ENCODE measurements at places on chromosomes 6 and 20. TPM values are rescaled to one million over a fixed set of nuclear protein-coding genes. Genes with fewer than 3 reads are reported as not detected.

Gene UTRN
- 43.9 TPM for polyA plus RNA-seq

Gene HUS1B
- polyA plus RNA-seq: 0.08 TPM

GRCh38 chr20:17358854-17359253 is 132.0 kb downstream of the PCSK2 start:
- no peak for DNase-seq

GRCh38 chr6:33641602-33642001 is 20.5 kb downstream of the ITPR3 start:
- DNase-seq: no peak

Gene ZNF512B
- 3.5 TPM for polyA plus RNA-seq

- no peak for DNase-seq
These were observed 449.7 kb upstream of the SULF2 start for GRCh38 chr20:48234951-48235350.

- DNase-seq: peak; percentile 20
These were observed 75.1 kb upstream of the ATXN1 start for GRCh38 chr6:16836144-16836981.

GRCh38 chr20:48667481-48667880 is 160.3 kb downstream of the PREX1 start:
- DNase-seq: no peak

- no peak for DNase-seq
These were observed 93.3 kb downstream of the PACRG start for GRCh38 chr6:162821102-162821501.

- DNase-seq: peak; percentile 52
These were observed 59.8 kb upstream of the SYNJ2 start for GRCh38 chr6:157921685-157922367.

DNA sequence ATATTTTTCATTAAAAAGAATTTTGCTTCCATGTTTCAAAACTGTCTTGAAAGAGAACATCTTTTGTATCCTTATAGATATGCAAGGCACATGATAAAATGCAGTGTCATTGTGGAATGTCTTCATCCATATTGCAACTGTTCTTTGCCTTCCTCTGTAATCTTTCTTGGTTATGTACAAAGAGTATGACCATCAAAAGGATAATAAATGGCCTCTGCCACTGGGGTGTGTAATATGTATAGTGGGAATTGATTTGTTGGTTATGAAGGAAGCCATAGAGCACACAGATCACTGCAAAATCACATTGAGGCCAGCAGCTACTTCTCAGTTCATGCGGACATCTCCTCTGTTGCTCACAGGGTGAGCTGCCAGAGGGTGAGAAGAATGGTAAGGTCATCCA is 703.5 kb downstream of the TFAP2A start:
- no peak for DNase-seq

DNA sequence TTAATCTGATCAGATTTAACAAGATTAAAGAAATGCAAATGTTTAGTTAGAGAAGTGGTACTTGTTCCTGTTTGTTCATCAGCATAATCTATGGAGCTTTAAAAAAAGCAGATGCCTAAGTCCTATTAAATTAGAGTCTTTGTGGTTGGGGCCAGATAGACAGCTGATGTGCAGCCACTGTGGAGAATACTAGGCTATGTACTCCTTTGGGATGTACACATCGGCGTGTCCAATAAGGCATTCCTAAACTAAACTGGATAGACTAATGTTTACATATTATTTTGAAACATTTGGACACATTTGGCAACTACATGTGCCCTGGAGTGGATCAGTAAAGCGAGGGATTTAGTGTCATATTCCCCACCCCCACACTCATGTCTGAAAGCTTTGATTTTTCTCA is 459.5 kb downstream of the LMBRD1 start:
- DNase-seq: no peak

Gene CTCFL
- not detected for polyA plus RNA-seq

GRCh38 chr6:170266061-170266825 is 24.6 kb downstream of the DLL1 start:
- no peak for DNase-seq

- DNase-seq: peak; percentile 41
These were observed 257.1 kb upstream of the TAB2 start for GRCh38 chr6:149060300-149060984.

- DNase-seq: no peak
These were observed 49.9 kb downstream of the STK4 start for GRCh38 chr20:45016089-45016671.

DNA sequence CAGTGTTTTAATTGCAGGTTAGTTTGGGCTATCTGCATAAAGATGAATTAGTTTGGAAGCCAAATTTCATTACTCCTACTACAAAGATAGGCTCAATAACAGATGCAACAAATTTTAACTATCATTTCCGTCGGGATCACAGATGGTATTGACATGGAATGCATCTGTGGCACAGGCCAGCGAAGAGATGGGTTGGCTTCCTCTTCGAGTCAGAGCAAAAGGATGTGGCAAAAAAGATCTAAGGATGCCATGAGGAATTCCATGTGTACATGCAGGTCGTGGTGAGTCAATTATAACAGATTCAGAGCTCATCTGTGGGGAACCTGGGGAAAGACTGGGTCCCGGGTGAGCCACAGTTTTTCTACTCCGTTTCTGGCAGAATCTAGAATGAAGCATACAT is 83.0 kb upstream of the CITED2 start:
- DNase-seq: no peak

DNA sequence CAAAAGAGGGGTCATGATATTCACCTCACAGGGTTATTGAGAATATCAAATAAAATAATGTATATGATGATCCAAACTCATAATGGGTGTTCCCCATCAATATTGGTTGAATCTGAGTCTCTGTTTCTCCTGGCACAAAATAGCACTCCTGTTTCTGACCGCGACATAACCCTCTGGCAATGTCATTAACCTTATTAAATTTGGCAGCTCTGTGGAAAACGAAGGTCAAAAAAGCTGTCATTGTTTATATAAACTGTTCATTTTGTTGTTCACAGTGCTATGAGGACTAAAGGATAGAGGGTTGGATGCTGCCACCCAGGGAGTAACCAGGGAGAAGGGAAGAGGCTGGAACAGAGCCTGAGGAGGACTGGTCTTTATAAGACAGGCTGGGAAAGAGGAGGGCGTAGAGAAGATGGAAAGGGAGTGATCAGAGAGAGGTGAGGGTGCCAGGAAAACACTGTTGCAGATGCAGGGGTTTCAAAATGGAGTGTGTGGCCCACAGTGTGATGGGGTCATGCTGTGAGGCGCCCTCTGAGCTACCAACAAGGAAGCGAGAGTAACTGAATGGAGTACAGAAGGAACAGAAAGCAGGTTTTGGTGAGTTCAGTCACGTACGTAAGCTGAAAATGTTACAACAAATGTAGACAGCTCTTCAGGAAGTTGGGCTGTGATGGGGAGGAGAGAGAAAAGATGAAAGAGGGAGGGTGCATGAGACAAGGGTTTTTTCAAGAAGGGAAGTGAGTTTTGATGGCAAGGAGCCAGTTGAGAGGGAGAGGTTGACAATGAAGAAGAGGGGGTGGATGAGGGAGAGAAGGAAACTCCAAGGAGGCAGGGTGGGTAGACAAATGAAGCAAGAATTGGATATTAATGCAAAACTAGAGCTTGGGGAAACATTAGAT is 251.6 kb upstream of the TAB2 start:
- DNase-seq: no peak

DNA sequence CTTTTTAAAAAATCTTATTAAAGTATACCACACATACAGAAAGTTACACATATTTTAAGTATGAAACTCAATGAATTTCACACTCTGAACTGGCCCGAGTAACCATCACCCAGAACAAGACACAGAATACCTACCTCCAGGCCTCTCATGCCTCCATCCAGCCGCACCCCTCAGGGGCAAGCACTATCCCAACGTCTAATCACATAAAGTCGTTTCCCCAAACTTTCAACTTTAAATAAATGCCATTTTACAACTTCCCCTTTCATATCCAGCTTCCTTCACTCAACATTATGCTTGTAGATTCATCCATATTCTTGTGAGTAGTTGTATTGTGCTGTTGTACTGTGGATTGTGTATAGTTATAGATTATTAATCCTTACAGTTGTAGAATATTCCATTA is 539.1 kb downstream of the CD83 start:
- DNase-seq: no peak

Gene CTAGE9
- not detected for polyA plus RNA-seq

- no peak for DNase-seq
These were observed 208.3 kb upstream of the RIMS1 start for GRCh38 chr6:71678091-71678490.

GRCh38 chr6:68114463-68115047 is 520.5 kb upstream of the ADGRB3 start:
- no peak for DNase-seq

DNA sequence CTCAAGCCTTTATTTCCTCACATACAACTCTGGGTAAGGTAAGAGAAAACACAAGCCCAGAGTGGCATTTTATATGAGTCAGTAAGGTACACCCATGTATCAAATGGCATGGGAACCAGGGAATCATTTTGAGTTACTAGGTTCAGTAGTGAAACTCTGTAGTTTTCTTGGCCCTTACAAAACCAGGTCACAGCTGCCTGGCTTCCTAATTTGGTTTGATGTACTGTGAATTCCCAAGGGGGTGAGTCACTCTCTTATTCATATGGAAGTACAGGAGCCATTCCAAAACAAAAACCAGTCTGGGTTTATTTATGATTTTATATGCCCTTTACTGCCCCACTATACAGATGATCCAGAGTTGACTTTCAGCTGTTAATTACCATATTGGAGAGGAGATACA is 70.7 kb downstream of the PDE7B start:
- DNase-seq: peak; percentile 98

- no peak for DNase-seq
These were observed 28.0 kb upstream of the PTGIS start for GRCh38 chr20:49595811-49596561.

Gene NINL
- 4.4 TPM for polyA plus RNA-seq

- no peak for DNase-seq
These were observed 73.4 kb downstream of the FUT9 start for GRCh38 chr6:96089173-96089572.

Gene TGM2
- 238 TPM for polyA plus RNA-seq

DNA sequence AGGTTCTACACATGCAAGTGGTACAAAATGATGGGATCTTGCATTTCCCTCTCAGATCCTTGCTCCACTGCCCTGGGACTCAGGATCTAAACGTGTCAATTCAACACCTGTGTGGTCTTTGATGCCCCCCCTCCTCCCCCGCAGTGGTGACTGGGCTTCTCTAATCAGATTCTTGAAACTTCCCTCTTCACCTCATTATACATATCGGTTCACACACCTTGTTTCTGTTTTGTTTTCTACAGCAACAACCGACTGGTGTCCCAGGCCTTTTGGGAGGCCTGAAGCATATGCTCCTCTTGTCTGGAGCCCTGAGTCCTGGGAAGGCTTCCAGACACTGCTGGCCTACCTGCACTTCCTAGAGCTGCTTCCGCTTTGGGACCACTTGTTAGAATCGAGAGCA is 20.0 kb downstream of the SAMD3 start:
- DNase-seq: no peak

DNA sequence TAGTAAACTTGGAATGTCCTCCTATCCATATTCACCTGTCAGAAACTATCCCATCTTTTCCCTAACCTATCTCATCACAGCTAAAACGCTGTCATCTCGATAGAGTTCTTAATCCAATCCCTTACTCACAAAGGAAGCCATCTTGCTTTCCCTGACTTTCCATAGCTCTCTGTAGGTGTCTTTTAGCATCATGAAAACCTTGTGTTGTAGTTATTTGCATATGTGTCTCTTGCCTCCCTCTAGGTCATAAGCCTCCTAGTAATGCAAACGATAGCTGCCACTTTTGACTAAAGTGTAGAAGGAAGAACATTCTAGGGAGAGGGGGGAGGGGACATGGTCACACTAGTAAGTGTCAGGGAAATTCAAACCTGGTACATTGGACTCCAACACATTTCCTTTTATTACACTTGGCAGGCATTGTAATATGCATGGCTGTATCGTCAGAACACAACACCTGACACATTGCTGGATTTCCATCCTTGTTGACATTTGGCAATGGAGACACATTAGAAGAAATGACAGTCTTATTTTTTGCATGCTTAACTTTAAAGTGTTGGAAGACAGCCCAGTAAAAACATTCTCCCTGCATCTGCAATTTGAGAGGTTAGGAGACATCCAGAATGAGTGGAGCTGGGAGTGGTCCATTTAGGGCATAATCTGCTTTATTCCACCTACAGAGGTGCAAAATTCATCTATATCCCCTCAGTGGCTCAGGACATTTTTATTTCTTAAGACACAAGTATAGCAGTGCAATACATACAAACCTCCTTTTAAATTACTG is 283.4 kb downstream of the HAO1 start:
- DNase-seq: no peak

- DNase-seq: no peak
These were observed 5.6 kb upstream of the HM13 start for GRCh38 chr20:31508517-31509244.

DNA sequence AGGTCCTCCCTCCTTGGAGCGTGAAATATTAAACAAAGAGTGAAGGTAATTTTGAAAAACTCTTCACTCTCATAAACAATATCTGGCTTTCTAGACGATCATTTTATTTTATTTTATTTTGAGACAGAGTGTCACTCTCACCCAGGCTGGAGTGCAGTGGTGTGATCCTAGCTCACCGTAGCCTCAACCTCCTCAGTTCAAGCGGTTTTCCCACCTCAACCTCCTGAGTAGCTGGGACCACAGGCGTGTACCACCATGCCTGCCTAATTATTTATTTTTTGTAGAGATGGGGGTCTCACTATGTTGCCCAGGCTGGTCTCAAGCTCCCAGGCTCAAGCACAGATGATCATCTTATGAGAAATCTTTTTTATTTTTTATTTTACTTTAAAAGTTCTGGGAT is 16.4 kb downstream of the ZNF831 start:
- DNase-seq: no peak

GRCh38 chr6:11179088-11179418 is 53.4 kb downstream of the NEDD9 start:
- no peak for DNase-seq

DNA sequence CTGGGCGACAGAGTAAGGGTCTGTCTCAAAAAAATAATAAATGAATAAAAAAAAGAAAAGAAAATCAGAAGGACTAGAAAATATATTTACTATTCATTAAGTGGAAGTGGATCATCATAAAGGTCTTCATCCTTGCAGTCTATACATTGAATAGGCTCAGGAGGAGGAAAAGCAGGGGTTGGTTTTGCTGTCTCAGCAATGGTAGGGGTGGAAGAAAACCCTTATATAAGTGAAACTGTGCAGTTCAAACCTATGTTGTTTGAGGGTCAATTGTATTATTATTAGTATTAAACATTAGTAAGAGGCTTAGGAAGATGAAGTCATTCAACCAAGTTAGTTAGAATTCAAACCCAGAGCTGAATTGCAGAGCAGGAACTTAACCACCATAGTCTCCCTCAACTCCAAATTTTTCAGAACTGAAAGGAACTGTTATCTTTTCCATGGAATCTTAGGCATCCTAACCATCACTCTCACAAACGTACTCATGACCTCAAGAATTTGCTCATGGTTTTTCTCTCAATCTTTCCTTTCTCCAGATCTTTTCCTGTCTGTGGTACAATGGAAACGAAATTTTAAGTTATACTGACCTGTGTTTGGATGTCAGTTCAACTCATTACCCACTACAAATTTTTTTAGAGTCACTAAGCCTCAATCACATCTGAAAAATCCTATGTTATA is 7.7 kb upstream of the SMIM13 start:
- DNase-seq: peak; percentile 11

Gene BPI
- polyA plus RNA-seq: not detected

Gene FGD2
- not detected for polyA plus RNA-seq

GRCh38 chr6:47161176-47161687 is 119.1 kb upstream of the ADGRF1 start:
- DNase-seq: peak; percentile 56
